Activated CD4-positive, alpha-beta memory T cell treated with anti-CD3 and anti-CD28 coated beads for 36 hours (primary cell): ENCODE measurements at places on chromosomes 3 and 15. TPM values are rescaled to one million over a fixed set of nuclear protein-coding genes. Genes with fewer than 3 reads are reported as not detected.

SERPINI1 gene
- total RNA-seq, result 3.0 TPM

GRCh38 chr3:52062505-52062904, 6.1 kb upstream of the DUSP7 start:
- no peak overlapping the region for H3K4me3 ChIP-seq
- DNase-seq, result peak; percentile 36
- no peak overlapping the region for H3K27ac ChIP-seq
- no peaks in the 10 kb centered on the region for H3K36me3 ChIP-seq
- H3K4me1 ChIP-seq, result peaks cover 2% of the 10 kb centered on the region

COPG1 gene
- 162 TPM for total RNA-seq

DNA sequence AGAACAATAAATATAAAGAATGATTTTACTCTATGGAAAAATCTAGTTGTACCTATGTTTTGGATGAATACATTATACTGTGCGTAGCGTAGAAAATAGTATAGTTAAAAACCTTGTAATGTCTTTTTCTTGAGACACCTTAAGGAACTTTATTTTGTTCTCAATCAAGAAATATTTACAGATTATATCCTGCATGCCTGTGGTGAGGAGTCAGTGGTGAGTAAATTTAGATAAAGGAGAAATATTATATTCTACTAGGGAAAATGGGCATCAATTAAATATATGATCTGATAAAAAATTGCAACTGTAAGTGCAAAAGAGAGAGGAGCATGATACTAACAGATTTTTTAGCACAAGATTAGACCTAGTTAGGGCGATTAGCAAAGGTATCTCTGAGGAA, 157.7 kb downstream of the RBMS3 start:
- H3K4me1 ChIP-seq, result no peaks in the 10 kb centered on the region
- no peak overlapping the region for H3K27ac ChIP-seq
- no peaks in the 10 kb centered on the region for H3K36me3 ChIP-seq
- H3K4me3 ChIP-seq, result no peak overlapping the region

DNA sequence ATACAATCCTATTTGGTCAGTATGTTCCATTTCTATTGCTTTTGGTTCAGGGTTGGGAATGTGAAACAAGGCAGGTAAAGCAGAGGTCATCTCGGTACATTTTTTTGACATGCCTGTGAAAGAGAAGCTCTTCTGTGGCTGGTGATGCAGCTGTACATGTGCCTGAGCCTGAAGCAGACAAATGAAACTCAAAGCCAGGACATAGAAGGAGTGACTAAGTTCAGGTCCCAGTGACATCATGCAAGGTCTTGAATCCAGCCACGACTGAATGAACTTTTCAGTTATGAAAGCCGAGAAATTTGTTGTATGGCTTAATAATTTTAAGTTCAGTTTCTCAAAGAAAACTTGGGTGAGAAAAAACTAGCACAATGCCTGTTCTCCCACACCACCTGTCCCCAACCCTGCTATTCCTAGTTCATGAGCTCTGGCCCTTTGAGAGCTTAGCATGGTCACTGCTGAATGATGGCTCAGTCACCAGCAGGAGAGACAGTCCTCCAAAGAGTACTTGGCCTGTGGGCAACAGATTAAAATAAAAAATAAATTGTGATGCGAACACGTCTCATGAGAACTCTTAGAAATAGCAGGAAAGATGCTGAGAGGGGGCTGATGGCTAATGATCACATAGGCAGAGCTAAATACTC, 600.2 kb upstream of the GRM7 start:
- DNase-seq, result no peak
- H3K27ac ChIP-seq, result no peak overlapping the region
- no peaks in the 10 kb centered on the region for H3K4me1 ChIP-seq
- no peak overlapping the region for H3K4me3 ChIP-seq
- no peaks in the 10 kb centered on the region for H3K27me3 ChIP-seq

DNA sequence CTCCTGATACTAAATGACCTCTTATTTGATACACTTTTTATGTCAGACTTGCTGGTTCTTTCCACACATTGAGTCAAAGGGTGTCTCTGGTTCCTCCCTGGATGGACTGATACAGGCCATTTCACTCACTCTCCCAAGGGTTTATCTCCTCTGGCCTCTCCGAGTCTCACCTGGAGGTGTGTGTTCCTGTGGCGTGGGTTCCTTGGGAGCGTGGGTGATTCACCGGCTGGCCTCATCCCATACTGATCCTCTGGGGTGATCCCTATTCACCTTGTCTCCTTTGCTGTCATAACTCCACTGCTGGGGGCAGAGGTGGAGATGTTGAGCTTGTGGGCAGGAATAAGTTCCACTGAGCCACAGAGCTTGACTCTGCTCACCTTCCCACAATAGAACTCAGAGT, 61.1 kb downstream of the ST6GAL1 start:
- H3K4me3 ChIP-seq, result no peak overlapping the region
- peak overlapping the region; percentile 25 for H3K27ac ChIP-seq
- peaks cover 36% of the 10 kb centered on the region for H3K36me3 ChIP-seq
- H3K27me3 ChIP-seq, result no peaks in the 10 kb centered on the region
- DNase-seq, result no peak
- H3K4me1 ChIP-seq, result peaks cover 72% of the 10 kb centered on the region
